Upper lobe of right lung (tissue), 1 donor: ENCODE measurements at places on chromosomes 2 and 18. TPM values are rescaled to one million over a fixed set of nuclear protein-coding genes. Genes with fewer than 3 reads are reported as not detected.
A peak's percentile ranks its signal among the peaks of the same experiment; 100 is the strongest.

Gene PARD6G
- 6.5 TPM for total RNA-seq

GRCh38 chr2:53802617-53803151 lies 15.8 kb downstream of the ERLEC1 start:
- H3K36me3 ChIP-seq = peaks cover 91% of the 10 kb centered on the region
- no peak overlapping the region for H3K4me3 ChIP-seq
- no peaks in the 10 kb centered on the region for H3K4me1 ChIP-seq
- no peak for DNase-seq

DNA sequence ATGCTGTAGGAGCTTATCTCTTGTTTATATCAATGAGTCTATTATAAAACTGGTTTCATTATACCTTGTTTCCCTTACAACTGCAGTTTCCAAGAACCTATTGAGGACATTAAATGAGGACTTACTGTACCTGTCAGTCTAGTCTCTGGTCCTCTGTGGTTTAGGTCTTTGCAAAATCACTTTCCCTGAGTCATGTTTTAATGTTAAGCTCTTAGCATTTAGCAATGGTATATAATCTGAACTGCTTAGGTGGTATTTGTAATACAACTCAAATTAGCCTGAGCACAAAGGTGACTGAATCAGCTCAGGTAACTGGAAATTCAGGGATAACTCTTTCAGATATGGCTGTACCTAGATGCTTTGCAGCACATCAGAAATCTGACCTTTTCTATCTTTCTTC lies 418.3 kb upstream of the SPRED2 start:
- no peak overlapping the region for H3K4me3 ChIP-seq
- H3K27ac ChIP-seq = no peak overlapping the region
- no peaks in the 10 kb centered on the region for H3K36me3 ChIP-seq
- no peaks in the 10 kb centered on the region for H3K4me1 ChIP-seq
- DNase-seq = no peak

DNA sequence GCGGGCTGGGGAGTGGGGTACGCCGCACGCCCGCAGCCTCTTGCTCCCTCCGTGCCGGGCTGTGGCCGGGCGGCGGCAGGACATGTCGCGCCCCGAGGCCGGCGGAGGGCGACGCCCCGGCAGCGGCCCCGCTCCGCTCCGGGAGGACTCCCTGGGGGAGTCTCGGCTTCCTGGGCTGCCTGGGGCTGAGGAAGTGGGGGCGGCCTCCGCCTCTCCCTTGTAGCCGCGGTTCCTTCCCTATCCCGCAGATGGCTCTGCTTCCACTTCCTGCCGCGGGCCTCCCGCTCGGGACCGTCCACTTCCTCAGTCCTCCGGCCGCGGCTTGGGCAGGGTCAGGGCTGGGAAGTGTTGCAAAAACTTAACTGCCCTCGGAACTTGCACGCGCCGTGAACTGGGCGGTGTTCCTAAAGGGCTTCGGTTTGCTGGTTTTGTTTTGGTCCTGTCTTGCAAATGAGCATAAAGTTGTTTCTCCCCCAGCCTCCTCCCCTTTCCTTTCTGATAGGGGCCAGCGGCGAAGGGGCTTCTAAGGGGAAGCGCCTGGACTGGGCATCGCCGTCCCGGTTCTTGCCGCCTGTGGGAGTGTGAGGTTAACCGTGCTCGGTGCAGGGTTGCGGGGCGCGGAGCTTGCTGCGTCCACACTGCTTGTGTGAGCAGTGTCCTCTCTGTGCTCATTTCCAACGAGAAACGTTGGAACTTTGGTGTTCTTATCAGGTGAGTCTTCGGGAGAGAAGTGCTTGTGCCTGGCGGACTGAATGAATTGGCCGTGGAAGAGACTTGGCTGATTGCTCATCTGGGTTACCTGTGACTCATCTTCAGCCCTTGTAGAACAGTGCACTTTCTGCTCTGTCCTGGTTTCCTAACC lies 600 bp downstream of the RALB start:
- H3K27ac ChIP-seq = peak overlapping the region; percentile 91
- H3K27me3 ChIP-seq = no peaks in the 10 kb centered on the region
- H3K4me1 ChIP-seq = peaks cover 46% of the 10 kb centered on the region
- peak overlapping the region; percentile 79 for H3K4me3 ChIP-seq
- H3K36me3 ChIP-seq = no peaks in the 10 kb centered on the region
- peak; percentile 94 for DNase-seq

GRCh38 chr2:1642066-1642861 lies 102.1 kb downstream of the PXDN start:
- H3K27ac ChIP-seq = no peak overlapping the region
- DNase-seq = no peak
- H3K4me3 ChIP-seq = no peak overlapping the region
- H3K4me1 ChIP-seq = peaks cover 5% of the 10 kb centered on the region

DNA sequence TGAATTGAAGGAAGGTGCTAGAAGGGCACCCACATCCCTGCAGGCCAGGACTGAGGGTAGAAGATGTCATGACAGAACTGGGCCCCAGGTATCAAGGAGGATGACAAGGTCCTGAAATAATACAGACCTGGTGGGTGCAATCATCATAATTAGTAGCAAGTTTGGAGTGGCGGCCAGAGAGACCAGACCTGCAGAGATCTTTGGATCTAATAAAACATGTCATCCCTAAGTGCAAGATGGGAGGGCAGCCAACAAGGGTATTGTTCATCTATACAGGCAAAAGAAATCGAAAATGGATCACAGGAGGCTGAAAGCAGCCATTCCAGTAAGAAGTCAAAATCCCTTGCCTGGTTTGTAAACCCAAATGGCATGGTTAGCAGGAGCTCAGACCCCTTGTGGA lies 111.3 kb upstream of the BOD1L2 start:
- H3K36me3 ChIP-seq = no peaks in the 10 kb centered on the region
- no peaks in the 10 kb centered on the region for H3K4me1 ChIP-seq
- no peak overlapping the region for H3K4me3 ChIP-seq
- no peak for DNase-seq
- no peak overlapping the region for H3K27ac ChIP-seq

- H3K4me3 ChIP-seq = peak overlapping the region; percentile 14
- peaks cover 38% of the 10 kb centered on the region for H3K4me1 ChIP-seq
- peak overlapping the region; percentile 80 for H3K27ac ChIP-seq
- H3K36me3 ChIP-seq = no peaks in the 10 kb centered on the region
- peak; percentile 79 for DNase-seq
Measured at GRCh38 chr2:112626604-112627059, 19.1 kb upstream of the SLC20A1 start.

DNA sequence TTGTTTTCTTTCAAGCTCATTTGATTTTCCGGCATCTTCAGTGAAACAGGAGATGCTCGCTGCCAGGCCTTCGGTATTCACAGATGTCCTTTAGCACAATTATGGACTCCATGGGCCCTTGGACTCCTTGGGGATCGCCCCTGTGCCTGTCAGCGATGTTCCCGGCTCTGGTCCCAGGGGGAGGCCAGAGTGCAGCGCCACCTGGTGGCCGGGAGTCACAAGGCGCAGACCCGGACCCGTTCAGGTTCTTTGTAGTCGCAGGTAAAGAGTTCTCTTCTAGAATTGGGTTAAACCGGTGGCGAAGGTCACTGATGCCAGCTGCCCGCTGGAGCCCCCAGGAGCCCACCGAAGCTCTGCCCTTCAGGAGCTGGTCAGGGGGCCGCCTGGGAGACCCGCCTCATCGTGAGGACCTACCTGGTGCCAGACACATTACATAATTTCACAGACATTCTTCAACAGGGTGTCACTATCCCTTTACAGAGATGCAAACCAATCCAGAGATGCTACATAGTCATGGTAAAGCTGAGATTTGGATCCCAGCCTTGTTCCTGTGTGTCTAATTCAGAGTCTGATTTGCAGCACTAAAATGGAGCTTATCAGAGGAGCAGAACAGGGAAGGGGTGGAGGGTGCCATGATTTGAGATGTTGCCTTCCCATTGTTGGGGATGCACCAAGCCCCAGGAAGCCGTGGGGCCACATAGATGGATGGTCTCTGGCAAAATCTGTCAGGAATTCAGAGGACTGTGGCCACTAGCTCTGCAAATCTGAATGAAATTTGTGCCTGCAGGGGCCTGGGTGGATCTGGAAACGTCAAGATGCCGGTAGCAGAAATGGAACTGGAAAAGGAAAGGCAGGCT lies 6.0 kb upstream of the INPP5D start:
- H3K27ac ChIP-seq = no peak overlapping the region
- H3K4me1 ChIP-seq = peaks cover under 1% of the 10 kb centered on the region
- H3K36me3 ChIP-seq = no peaks in the 10 kb centered on the region
- DNase-seq = peak; percentile 85
- no peak overlapping the region for H3K4me3 ChIP-seq

Gene SATB2
- 3.9 TPM for total RNA-seq

DNA sequence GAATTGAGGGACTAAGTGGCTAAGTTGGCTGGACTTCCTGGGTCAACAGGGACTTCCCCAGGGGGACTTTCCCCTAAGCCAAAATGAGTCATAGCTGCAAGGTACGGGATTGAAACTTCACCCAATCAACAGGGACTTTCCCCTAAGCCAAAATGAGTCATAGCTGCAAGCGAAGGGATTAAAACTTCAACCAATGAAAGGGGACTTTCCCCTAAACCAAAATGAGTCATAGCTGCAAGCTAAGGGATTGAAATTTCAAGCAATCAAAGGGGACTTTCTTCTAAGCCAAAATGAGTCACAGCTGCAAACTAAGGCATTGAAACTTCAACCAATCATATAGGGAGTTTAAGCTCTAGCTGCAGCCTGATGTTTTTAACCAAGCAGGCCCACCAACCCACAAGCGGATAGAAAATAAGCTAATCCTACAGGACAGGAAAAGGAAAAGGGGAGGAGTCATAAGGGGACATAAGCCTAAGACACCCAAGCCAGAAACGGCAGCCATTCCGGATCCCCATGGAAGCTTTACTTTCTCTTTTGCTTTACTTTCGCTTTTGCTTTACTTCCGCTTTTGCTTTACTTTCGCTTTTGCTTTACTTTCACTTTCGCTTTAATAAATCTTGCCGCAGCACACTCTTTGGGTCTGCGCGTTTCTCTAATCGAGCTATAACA lies 1375.4 kb upstream of the CELF4 start:
- DNase-seq = no peak
- H3K27ac ChIP-seq = no peak overlapping the region
- no peaks in the 10 kb centered on the region for H3K27me3 ChIP-seq
